ENCODE measurements at places on chromosomes 1 and 21.
A peak's percentile ranks its signal among the peaks of the same experiment; 100 is the strongest.

DNA sequence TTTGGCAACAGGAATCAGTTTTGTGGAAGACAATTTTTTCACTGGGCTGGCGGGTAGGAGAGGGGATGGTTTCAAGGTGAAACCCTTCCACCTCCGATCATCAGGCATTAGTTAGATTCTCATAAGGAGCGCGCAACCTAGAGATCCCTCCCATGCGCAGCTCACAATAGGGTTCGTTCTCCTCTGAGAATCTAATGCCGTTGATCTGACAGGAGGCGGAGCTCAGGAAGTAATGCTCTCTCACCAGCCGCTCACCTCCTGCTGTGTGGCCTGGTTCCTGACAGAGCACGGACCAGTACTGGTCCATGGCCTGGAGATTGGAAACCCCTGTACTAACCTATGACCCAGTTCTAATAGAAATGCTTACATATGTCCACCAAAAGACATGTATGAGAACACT is 96.6 kb upstream of the KIAA1614 start:
- no peak for DNase-seq

- DNase-seq, result no peak
Observed at GRCh38 chr1:21472861-21473260, 32.9 kb downstream of the NBPF3 start.

- no peak for DNase-seq
Observed at GRCh38 chr1:88609051-88609450, 75.0 kb upstream of the PKN2 start.

GRCh38 chr1:30345491-30346130 is 377.8 kb downstream of the MATN1 start:
- DNase-seq, result no peak

DNA sequence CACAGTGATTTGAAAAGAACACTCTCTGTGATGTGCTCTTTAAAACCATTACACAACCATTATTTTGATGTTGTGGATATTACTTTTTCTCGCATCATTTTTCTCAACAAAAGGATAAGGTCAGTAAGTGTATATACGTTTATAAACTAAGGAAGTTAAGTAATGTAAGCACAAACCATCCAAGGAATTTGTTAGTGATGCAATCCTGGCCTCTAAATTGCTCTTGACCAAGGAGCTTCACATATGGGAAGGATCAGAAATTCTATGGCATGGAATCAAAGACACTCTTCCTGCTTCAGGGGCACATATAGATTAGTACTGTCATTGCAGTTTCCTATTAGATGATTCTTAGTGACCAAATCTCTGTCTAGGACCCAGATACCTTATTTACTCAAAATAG is 3.6 kb upstream of the PPP2R5A start:
- no peak for DNase-seq

GRCh38 chr1:33724348-33724747 is 139.5 kb upstream of the HMGB4 start:
- DNase-seq, result no peak

DNA sequence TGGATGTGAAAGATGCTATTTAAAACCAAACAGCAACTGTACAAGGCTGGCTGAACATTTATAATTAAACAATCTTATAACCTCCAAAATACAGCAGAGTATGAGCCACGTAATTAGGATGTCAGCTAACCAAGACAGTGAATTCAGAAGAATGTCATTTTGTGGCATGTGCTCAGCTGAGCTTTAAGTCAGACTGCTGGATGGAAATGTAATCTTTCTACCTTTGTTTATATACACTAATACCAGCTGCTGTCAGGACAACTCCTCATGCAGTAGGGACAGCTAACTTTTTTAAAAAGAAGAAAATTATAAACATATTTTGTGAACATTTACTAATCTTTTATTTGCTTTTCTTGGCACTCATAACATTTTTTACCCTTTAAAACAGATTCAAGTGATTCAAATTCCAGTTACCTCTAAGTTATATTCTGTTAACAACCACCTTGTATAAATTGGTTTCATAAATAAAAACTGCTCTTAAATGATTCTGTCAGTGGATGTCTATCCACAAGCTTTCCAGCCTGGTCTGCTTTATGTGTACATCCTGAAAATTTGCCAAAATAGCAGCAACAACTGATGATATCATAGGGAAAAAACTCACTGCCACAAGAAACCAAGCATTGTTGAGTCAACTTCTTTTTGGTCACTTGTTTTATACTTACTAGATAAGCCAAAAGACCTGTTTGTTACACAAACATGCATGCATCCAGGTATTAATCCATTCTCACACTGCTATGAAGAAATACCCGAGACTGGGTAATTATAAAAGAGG is 36.1 kb downstream of the DPH5 start:
- peak; percentile 29 for DNase-seq

- DNase-seq, result no peak
Observed at GRCh38 chr1:162974810-162975209, 94.4 kb upstream of the RGS4 start.

GRCh38 chr1:92701147-92701546 is 83.8 kb downstream of the EVI5 start:
- no peak for DNase-seq

DNA sequence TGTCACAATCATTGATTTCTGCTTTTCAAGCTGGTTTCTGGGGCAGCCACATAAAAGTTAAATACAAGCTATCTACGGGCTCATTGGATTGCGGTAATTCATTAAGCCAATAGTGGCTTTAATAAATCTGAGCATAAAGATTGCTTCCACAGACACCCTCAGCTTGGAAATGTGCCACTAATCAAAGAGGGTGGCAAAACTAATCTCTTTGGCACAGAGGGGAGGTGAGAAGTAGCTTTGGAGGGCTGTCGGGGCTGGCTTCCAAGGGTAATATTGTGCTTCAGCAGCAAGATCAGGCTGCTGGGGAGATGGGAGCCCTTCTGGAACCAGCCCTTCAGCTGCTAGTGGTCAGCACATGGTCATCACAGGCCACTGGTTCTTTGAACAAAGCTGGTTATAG is 21.2 kb upstream of the KAZN start:
- no peak for DNase-seq

GRCh38 chr1:153587314-153587713 is 21.7 kb upstream of the S100A2 start:
- no peak for DNase-seq

- peak; percentile 34 for DNase-seq
Observed at GRCh38 chr1:34268311-34268954, 91.7 kb downstream of the C1orf94 start.

- no peak for DNase-seq
Observed at GRCh38 chr21:22468893-22469292, 1470.7 kb downstream of the NCAM2 start.

DNA sequence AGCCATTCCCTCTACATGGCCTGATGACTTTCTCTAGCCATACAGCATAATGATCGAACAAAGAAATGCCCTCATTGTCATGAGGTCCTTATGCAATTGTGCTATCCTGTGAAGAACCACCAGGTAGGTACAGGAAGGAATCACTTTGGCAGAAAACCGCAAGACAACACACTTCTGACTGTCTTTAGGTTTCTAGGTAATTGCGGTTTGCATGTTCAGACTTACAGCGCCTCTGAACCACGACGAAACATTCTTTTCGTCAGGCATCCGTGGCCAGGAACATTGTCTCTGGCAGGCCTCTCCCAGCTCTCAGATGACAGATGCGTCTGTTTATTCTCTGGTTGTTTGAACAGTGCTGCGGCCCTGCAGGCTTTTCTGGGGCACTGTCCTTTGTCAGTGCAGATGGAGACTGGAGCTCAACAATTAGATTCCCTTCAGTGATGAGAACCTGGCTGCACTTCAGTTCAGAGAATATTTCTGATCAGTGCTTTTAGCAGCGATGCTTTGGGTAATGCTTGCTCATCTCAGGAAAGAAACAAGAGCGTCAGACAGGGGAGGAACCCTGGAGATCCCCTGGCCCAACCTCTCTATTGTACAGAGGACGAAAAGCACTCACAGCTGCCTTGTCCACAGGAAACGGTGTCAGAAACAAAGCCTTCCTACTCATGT is 63.4 kb downstream of the B3GALT5 start:
- DNase-seq, result peak; percentile 88

- DNase-seq, result no peak
Observed at GRCh38 chr1:236733653-236734052, 47.4 kb downstream of the ACTN2 start.

DNA sequence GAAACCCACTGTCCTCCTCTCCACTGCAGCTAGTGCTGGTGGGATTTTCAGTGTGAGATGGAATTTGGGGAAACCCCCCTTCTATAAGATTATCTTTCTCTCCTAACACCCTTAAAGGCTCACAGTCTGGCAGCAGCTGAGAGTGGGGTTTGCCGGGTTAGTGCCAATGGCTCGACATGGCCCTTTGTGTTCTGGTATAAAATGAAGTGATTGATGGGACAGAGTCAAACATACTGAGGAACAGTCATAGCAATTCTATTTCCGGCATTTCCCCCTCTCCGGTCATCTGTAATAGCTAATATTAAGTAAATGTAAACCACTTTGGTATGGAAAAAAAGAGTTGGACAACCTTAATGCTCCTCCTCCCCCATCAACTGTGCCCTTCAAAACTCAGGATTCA is 37.6 kb downstream of the TFF3 start:
- no peak for DNase-seq

DNA sequence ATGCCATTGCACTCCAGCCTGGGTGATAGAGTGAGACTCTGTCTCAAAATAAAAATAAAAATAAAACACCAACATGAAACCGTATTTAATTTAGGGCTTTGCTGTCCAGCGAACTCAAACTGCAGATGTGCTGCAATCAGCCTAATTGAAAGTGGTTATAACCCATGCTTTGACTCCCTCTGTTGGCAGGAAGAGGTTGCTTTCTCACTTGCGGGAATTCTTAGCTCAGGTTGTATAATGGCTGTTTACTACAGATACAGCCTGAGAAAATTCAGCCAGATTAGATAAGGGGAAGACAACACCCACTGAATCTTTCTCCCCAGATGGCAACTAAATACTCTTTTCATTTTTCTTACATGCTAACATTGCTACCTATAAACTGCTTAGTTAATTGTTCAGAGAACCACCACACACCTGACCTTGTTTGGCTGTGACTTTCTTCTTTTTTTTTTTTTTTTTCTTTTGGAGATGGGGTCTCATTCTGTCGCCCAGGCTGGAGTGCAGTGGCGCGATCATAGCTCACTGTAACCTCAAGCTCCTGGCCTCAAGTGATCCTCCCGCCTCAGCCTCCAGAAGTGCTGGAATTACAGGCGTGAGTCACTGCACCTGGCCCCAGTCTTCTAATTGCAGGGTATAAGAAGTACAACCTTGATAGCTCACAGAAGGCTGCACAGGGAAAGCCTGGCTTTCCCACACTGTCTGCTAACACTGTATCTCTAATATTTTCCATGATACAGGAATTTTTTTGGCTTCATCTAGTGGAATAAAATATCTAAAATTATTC is 34.6 kb downstream of the DNTTIP2 start:
- DNase-seq, result no peak

DNA sequence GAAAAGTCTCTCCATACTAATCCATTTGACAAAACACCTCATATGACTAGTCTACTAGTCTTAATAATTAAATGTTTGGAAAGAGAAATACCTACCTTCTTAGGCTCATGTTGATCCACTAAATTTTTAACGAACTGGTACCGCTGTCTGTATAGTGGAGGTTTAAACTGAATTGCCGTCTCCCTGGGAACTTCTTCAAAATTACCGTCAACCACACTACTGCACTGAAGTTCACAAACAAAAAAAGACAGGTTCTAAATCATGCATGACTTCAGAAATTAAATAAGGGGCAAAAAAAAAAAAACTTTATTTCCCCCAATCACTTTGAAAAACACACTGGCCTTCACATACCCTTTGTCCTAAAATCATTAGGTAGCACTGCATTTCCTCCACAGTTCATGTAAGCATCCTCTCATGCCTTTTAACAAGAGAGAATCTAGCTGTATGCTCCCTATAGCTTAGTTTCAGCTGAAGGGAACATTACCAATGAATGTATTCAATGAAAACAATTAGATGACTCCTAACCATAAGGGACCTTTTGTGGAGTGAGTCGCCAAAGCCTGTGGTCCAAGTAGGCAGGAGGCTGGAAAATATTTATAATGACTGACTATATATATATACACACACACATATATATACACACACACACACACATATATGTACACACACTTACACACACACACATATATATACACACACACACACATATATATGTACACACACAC is 3.4 kb downstream of the HENMT1 start:
- no peak for DNase-seq

DNA sequence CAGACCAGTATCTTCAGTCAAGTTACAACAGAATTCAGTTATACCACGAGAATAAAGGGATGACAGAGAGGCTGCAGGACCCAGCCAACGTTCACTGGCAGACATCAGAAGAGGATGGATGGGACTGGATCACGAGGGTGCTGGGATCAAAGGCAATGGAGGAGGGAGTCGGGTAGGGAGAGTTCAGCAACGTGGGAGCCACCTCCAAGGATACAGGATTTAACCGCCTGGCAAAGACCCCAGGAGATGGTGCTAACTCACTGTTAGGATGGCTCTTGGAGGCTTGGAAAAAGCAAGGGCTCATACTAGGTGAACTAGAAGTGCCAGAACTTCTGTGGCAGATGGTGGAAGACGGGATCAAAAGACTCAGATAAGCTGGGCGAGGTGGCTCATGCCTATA is 99.1 kb upstream of the DISP3 start:
- no peak for DNase-seq

- no peak for DNase-seq
Observed at GRCh38 chr1:170885551-170885950, 49.8 kb upstream of the MROH9 start.

DNA sequence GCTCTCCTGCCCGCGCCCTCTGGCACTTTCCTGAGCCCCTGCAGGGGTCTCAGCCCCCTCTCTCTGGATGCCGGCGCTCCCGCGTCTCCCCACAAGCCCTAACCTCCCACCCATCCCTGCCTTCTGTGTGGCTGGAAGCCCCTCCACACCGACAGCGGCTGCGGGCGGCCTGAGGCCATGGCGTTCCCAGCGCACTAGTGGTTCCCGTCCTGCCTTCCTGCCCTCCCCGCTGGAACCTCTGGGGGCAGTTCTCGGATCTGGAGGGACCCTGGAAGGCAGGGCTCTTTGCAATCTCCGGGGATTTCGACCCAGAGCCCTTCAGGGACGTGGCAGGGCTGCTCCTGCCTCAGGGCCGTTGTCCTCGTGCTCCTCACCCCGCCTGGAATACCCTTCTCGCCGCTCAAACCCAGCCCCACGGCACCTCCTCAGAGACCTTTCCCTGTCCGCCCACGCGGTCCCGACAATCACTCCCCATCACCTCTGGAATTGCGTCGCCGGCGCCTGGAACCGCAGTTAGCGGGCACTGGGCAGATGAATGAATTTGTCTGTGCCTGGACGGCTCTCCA is 493 bp upstream of the ESPN start:
- no peak for DNase-seq

GRCh38 chr1:209527372-209527771 is 56.1 kb upstream of the CAMK1G start:
- no peak for DNase-seq

- no peak for DNase-seq
Observed at GRCh38 chr1:177812650-177813049, 157.2 kb downstream of the SEC16B start.
